ENCODE measurements at places on chromosomes 1 and 21. TPM values are rescaled to one million over a fixed set of nuclear protein-coding genes. Genes with fewer than 3 reads are reported as not detected.

Gene PIK3R3
- polyA plus RNA-seq: 7.0 TPM

Gene ZNF683
- not detected for polyA plus RNA-seq

Gene RIMS3
- 1.2 TPM for polyA plus RNA-seq

Gene FMO5
- 48.8 TPM for polyA plus RNA-seq

Gene FAM43B
- 0.23 TPM for polyA plus RNA-seq

Gene TPRG1L
- 85.9 TPM for polyA plus RNA-seq

Gene LRRC39
- 0.52 TPM for polyA plus RNA-seq

Gene DPT
- polyA plus RNA-seq: 25.4 TPM

DNA sequence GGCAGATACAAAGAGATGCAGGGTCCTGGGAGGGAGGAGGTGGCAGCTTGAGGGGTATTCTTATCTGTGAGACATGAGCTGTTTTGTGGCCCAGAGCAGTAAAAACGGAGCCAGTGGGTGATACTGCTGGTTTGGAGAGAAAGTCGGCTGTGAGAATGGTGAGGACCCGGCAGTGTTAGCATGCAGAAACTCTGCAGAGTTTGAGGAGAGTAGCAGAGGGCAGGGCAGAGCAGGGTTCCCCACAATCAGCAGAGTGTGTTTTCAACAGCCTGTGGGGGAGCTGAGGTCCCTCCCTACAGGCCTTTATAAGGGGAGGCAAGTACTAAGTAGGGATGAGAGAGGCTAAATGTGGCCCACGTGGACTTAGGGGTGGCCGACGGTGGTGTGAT lies 423 bp downstream of the SLAMF8 start:
- DNase-seq: no peak
- H3K36me3 ChIP-seq: no peaks in the 10 kb centered on the region
- H3K4me1 ChIP-seq: no peaks in the 10 kb centered on the region
- H3K27ac ChIP-seq: no peak overlapping the region
- no peak overlapping the region for H3K4me3 ChIP-seq

GRCh38 chr1:119554183-119554582 lies 47.2 kb downstream of the HSD3B1 start:
- no peaks in the 10 kb centered on the region for H3K27me3 ChIP-seq
- H3K4me3 ChIP-seq: no peak overlapping the region
- DNase-seq: no peak
- no peaks in the 10 kb centered on the region for H3K4me1 ChIP-seq

DNA sequence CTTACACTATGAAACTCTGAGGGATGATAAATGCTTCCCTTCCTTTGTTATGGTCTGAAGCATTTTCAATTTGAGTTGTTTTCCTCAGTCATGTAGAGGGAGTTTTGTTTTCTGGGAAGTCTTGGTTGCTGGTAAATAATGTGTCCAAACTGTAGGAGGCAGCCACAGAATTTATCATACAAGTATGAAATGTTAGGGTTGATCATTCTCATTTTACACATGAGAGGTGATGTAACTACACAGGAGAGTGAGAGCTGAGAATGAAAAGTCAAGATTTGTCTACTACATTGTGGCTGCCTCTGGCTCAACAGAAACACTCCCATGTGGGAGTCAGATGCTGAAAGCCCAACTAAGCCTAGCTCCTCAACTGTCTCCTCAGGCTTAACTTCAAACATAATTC lies 182.5 kb upstream of the SGIP1 start:
- H3K27me3 ChIP-seq: no peaks in the 10 kb centered on the region
- no peak overlapping the region for H3K4me3 ChIP-seq
- H3K4me1 ChIP-seq: peaks cover 34% of the 10 kb centered on the region
- peak overlapping the region; percentile 67 for H3K27ac ChIP-seq
- no peaks in the 10 kb centered on the region for H3K36me3 ChIP-seq
- DNase-seq: no peak

GRCh38 chr1:206663832-206664652 lies 20.7 kb upstream of the MAPKAPK2 start:
- peak overlapping the region; percentile 19 for H3K4me3 ChIP-seq
- H3K27ac ChIP-seq: no peak overlapping the region
- no peaks in the 10 kb centered on the region for H3K27me3 ChIP-seq
- peaks cover 15% of the 10 kb centered on the region for H3K4me1 ChIP-seq
- DNase-seq: peak; percentile 77

GRCh38 chr1:174815036-174815435 lies 184.7 kb upstream of the CACYBP start:
- no peaks in the 10 kb centered on the region for H3K4me1 ChIP-seq
- DNase-seq: no peak
- H3K36me3 ChIP-seq: no peaks in the 10 kb centered on the region
- H3K27me3 ChIP-seq: no peaks in the 10 kb centered on the region

DNA sequence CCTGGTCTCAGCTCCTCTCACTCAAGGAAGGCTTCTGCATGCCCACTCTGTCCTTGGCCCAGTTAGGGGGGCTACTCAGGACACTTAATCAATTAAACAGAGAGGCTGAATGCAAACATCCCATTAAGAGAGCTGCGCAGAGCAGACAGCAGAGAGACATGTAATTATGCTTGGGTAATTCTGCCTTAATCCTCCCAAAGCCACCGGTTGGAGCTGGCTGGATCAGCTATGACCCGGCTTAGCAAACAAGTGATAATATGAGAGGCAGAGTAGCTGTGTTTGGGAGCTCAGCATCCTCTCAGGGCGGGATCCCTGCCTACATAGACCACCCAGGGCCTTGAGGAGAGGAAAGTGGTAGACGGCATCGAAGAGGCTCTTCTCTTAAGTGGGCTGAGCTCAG lies 183.2 kb downstream of the GRIK3 start:
- H3K4me1 ChIP-seq: no peaks in the 10 kb centered on the region
- H3K27me3 ChIP-seq: no peaks in the 10 kb centered on the region
- no peak overlapping the region for H3K27ac ChIP-seq
- no peak overlapping the region for H3K4me3 ChIP-seq

- no peak overlapping the region for H3K4me3 ChIP-seq
- no peaks in the 10 kb centered on the region for H3K36me3 ChIP-seq
- no peaks in the 10 kb centered on the region for H3K4me1 ChIP-seq
- DNase-seq: no peak
- H3K27ac ChIP-seq: no peak overlapping the region
Measured at GRCh38 chr21:40681164-40681859, 165.6 kb downstream of the DSCAM start.

- no peak for DNase-seq
- no peaks in the 10 kb centered on the region for H3K36me3 ChIP-seq
- no peak overlapping the region for H3K4me3 ChIP-seq
- H3K27ac ChIP-seq: no peak overlapping the region
- no peaks in the 10 kb centered on the region for H3K27me3 ChIP-seq
- H3K4me1 ChIP-seq: no peaks in the 10 kb centered on the region
Measured at GRCh38 chr1:214847071-214847810, 235.3 kb upstream of the KCNK2 start.

DNA sequence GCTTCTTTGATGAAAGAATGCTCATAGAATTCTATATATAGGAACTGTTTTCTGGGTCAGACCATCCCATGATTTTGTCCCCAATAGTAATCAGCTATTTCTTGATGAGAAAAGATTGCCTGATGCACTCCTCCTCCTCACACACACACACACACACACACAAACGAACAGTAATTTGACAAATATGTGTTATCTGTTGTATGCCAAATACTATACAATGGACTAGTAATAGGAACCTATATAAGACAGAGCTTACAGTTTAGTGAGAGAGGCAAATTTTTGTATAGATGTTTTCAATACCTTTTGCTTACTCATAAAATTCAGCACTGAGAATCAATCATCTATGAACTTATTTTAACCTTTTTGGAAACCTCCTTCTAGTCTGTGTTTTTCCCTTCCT lies 76.8 kb downstream of the PLA2G4A start:
- H3K27me3 ChIP-seq: no peaks in the 10 kb centered on the region
- no peak for DNase-seq
- no peak overlapping the region for H3K4me3 ChIP-seq
- H3K27ac ChIP-seq: no peak overlapping the region
- no peaks in the 10 kb centered on the region for H3K36me3 ChIP-seq
- H3K4me1 ChIP-seq: peaks cover 19% of the 10 kb centered on the region

GRCh38 chr1:88013485-88013884 lies 670.6 kb upstream of the PKN2 start:
- H3K4me1 ChIP-seq: no peaks in the 10 kb centered on the region
- no peaks in the 10 kb centered on the region for H3K36me3 ChIP-seq
- no peak overlapping the region for H3K4me3 ChIP-seq

- peaks cover 6% of the 10 kb centered on the region for H3K27me3 ChIP-seq
- H3K4me1 ChIP-seq: no peaks in the 10 kb centered on the region
- H3K4me3 ChIP-seq: no peak overlapping the region
- H3K36me3 ChIP-seq: no peaks in the 10 kb centered on the region
- peak overlapping the region; percentile 60 for H3K27ac ChIP-seq
- DNase-seq: no peak
Measured at GRCh38 chr1:12173631-12174121, 6.9 kb downstream of the TNFRSF1B start.

GRCh38 chr1:3477241-3477995 lies 23.0 kb downstream of the ARHGEF16 start:
- H3K27ac ChIP-seq: no peak overlapping the region
- H3K4me3 ChIP-seq: no peak overlapping the region
- DNase-seq: no peak
- H3K4me1 ChIP-seq: no peaks in the 10 kb centered on the region
- no peaks in the 10 kb centered on the region for H3K36me3 ChIP-seq

DNA sequence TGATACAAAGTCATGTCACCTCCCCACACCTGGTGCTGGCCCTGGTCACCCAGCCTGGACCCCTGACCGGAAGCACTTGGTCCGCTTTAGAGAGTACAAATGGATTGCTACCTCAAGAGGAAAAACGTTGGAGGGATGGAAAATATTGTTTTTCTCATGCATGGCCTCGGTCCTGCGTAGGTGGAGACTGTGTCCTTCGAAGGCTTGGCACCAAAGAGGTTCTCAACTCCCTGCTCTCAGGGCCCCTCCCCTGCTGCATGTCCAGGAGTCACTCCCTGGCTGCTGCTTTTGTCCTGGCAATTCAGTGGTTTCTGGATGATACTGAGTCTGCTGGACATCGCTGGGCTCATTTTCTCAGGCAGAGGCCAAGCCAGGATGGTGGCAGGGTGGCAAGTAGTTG lies 529.8 kb downstream of the KIF26B start:
- H3K4me1 ChIP-seq: peaks cover 13% of the 10 kb centered on the region
- DNase-seq: no peak
- H3K27me3 ChIP-seq: no peaks in the 10 kb centered on the region
- H3K27ac ChIP-seq: no peak overlapping the region
- no peaks in the 10 kb centered on the region for H3K36me3 ChIP-seq

DNA sequence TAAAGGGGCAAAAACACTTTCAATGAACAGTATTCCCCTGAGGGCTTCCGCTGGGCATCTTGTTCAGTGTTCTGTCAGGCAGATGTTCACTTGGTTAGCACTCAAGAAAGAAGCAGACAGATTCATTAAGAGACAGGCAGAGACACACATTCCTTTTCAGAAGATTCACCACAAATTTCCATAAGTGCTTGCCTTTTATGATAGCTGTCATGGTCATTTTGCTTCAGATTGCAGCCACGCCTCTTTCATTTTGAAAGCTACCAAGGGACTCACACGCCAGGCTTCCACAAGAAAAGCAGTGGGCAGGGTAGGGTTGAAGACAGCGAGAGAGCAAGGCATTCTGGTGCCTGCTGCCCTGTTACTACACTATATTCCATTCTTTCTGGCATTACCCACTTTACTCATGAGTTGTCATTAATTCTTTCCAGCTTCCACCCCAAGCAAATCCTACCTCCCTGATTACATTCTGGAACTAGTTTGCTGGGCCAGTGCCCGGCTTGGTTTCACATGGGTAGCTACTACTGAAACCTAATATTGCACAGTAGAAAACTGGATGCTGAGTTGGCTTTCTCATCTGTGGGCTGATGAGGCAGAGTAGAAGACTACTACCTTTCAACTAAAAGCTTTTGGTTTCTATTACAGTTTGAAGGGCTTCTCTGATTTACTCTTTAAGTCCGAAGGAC lies 91.2 kb upstream of the COL24A1 start:
- no peaks in the 10 kb centered on the region for H3K36me3 ChIP-seq
- no peak overlapping the region for H3K4me3 ChIP-seq

- no peaks in the 10 kb centered on the region for H3K36me3 ChIP-seq
- H3K27me3 ChIP-seq: no peaks in the 10 kb centered on the region
- DNase-seq: no peak
- no peaks in the 10 kb centered on the region for H3K4me1 ChIP-seq
- no peak overlapping the region for H3K27ac ChIP-seq
- no peak overlapping the region for H3K4me3 ChIP-seq
Measured at GRCh38 chr1:8147956-8148355, 121.8 kb upstream of the ERRFI1 start.

- H3K27me3 ChIP-seq: no peaks in the 10 kb centered on the region
- H3K4me1 ChIP-seq: no peaks in the 10 kb centered on the region
- H3K27ac ChIP-seq: no peak overlapping the region
- DNase-seq: peak; percentile 2
- H3K4me3 ChIP-seq: no peak overlapping the region
- no peaks in the 10 kb centered on the region for H3K36me3 ChIP-seq
Measured at GRCh38 chr1:25209516-25209915, 22.8 kb downstream of the SYF2 start.

DNA sequence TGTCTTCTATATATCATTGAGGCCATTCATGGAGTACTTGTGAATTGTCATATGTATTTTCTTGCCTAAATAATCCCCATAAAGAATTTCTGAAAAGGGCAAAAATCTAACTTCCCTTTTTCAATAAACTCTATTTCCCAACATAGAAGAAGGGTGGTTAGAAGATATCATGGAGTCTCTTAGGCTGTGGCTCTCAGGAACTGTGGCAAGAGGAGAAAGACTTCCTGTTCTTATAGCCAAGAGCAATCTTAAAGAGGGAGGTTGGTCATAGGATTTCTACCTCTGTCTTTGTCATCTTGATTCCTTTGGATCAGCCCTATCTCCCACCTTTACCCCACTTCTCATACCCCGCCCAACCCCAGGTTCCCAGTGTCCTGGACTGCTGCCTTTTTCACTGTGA lies 175.8 kb downstream of the TYW3 start:
- H3K4me1 ChIP-seq: no peaks in the 10 kb centered on the region
- H3K27me3 ChIP-seq: no peaks in the 10 kb centered on the region
- no peak overlapping the region for H3K27ac ChIP-seq
- no peaks in the 10 kb centered on the region for H3K36me3 ChIP-seq
- DNase-seq: no peak
- H3K4me3 ChIP-seq: no peak overlapping the region

DNA sequence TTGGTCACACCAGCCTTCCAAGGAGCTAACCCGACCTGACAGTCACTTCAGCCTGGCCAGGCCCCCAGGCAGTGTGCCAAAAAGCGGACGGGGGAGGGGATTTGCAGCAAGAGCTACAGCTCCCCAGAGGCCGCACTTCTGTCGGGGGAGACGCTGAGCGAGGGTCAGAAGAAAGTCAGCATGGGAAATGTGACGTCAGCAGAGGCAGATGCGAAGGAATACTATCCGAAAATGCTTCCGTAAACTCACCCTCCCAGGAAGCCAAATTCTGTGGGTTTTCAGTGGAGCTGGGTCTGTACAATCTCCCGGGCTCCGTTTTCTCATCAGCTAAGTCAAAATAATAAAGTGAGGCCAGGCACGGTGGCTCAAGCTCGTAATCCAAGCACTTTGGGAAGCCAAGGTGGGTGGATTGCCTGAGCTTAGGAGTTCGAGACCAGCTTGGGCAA lies 28.5 kb upstream of the ECE1 start:
- no peaks in the 10 kb centered on the region for H3K36me3 ChIP-seq
- peak overlapping the region; percentile 96 for H3K27ac ChIP-seq
- H3K4me3 ChIP-seq: no peak overlapping the region

- no peaks in the 10 kb centered on the region for H3K36me3 ChIP-seq
- no peaks in the 10 kb centered on the region for H3K4me1 ChIP-seq
- DNase-seq: no peak
Measured at GRCh38 chr1:198904321-198904720, 265.5 kb downstream of the PTPRC start.

GRCh38 chr1:29584776-29585175 lies 348.5 kb downstream of the PTPRU start:
- no peaks in the 10 kb centered on the region for H3K4me1 ChIP-seq
- H3K4me3 ChIP-seq: no peak overlapping the region
- no peaks in the 10 kb centered on the region for H3K27me3 ChIP-seq
- H3K36me3 ChIP-seq: no peaks in the 10 kb centered on the region
- no peak overlapping the region for H3K27ac ChIP-seq
